Heart left ventricle (tissue), 16 donors: ENCODE measurements at places on chromosomes 6 and 20.

GRCh38 chr6:71284785-71285184, 3.8 kb upstream of the OGFRL1 start:
- DNase-seq, result no peak

GRCh38 chr6:51349857-51350256, 531.2 kb downstream of the TFAP2B start:
- no peak for DNase-seq

- no peak for DNase-seq
These were observed 7.1 kb downstream of the XKR7 start for GRCh38 chr20:31974951-31975487.

GRCh38 chr6:105397987-105398386, 4.9 kb downstream of the PREP start:
- no peak for DNase-seq

DNA sequence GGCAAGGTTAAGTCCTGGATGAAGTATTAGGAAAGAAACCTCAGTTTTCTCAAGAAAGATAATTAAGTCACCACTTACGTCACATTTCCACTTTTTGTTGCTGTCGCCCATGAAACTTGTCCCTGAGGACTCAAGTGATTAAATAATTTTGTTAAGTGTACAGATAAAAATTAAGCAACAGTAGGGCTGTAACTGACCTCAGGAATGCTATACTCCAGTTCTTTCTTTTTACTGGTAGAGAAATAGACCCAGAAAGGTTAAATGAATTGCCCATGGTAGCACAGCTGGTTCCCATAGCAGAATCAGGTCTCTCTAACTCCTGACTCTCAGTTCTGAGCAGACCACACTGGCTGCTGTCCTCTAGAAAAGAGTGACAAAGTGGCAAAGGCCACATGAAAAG, 54.5 kb downstream of the CLIC5 start:
- DNase-seq, result no peak
